ENCODE measurements at places on chromosomes 2 and 18. TPM values are rescaled to one million over a fixed set of nuclear protein-coding genes. Genes with fewer than 3 reads are reported as not detected.

- ATAC-seq: no peak
These were observed 16.8 kb downstream of the AKAIN1 start for GRCh38 chr18:5180254-5180653.

The KCNK3 gene
- 0.44 TPM for total RNA-seq

The ERFE gene
- total RNA-seq: 0.44 TPM

DNA sequence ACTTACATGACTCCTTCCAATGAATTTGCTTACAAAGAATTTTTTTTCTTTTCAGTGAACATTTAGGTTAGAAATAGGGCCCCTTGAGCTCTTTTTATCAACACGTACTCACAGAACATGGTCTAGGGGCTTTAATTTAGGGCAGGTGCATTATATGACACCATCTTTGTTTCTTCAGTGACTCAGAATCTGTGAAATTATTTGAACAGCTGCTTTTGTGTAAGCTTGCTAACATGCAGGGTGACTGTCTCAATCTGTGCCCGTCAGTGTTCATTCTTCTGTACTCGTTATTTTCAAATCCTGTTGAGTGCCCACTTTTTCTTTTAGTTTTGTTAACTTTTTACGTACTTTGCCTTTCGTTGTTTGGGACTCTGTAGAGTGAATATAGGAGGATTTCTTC lies 52.8 kb upstream of the CABYR start:
- ATAC-seq: no peak

DNA sequence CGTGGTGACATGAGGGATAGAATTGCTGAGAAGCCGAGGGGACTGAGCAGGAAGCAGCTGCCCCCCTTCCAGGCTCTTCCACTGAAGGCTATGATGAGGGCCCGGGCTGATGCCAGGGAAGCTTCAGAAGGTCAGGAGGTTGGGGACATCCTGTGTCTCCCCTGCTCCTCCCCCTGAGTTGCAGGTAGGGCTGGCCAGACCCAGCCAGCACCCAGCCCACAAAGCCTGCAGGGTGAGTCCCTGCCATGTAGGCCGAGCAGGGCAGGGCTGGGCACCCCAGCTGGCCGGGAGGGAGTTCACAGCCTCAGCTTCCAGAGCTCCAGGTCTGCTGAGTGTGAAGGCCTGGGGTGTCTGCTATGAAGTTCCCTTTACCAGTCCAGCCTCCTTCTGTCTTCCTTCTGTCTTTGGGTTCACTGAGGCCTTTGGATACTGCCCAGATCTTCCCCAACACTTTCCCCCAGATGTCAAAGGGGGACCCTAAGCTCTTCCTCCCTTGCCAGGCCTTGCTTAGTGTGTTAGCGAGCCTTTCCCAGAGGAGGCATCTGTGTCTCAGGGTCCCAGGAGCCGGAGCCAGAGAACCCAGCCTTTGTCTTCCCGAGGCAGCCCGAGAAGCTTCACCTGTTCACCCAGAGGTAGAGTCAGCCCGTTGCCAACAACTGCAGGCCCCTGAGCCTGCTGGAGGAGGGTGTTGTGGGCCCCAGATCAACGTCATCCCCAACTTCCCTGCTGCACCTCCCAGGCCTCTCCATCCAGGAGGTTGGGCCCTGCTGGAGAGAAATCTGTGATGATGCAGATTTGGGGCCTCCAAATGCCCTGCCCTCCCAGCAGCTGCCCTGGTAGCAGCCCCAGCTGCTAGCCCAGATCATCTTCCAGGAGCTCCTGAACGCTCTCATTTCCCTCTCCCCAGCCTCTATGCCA lies 3.6 kb upstream of the NCL start:
- no peak for ATAC-seq

The INHBB gene
- total RNA-seq: 0.72 TPM

DNA sequence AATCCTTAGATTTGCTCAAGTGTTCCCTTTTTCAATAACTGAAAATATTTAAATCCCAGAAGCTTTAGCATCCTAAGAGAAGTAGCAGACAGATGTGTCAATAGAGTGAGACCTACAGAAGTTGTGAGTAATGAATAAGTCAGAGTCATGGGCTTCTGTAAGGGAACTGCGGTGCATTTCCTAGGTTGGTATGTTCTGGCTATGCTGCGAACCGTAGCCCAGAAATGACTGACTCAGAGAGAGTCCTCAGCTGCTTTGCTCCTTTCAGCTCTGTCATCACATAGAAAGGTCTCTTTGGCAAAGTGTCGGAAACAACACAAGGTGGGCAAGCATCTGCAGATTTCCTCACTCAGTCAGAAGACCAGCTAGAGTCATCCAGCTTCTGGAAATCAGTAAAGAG lies 297.1 kb downstream of the ARHGAP15 start:
- no peak for ATAC-seq

GRCh38 chr2:61763605-61764034 lies 90.2 kb downstream of the FAM161A start:
- ATAC-seq: peak; percentile 67

DNA sequence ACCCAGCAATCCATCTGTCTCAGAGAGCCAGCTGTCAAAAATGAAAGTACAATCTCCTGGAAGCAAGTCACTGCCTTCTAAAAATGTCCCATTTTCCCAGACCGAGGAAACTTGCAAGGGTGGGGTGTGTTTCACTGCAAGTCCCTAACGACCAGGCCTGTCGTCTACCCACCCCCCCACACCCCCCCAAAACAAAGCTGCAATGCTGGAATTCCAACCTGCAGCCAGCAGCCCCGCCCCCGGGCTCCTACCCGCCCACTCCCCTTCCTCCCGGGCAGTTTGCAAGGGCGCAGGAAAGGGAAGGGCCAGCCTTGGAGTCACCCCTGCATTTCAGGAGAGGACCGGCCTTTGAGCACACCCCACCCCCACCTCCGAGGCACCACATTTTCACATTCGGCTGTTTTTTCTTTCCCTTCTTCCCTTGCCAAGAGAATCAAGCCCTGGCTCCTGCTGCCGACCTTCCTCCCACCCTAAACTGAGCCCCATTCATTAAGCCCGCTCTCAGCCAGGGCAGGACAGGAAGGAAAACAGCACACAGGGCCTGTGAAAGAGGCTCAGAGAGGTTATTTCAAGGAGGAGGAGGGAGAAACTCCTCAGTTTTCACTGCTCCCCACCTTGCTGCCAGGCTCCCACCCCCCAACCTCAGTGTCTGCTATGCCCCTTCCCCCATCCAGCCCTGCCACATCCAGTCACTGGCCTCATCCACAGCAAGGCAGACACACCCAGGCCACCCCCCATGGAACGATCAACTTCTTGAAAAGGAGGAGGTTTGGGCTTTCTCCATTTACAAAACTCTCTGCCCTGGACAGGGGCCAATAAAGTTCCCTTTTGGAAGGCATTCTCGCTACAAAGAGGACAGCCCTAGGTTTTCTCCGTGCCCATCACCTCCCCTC lies 11.3 kb downstream of the SMAD7 start:
- ATAC-seq: no peak

- ATAC-seq: no peak
These were observed 5.3 kb downstream of the GPC1 start for GRCh38 chr2:240440704-240441320.

DNA sequence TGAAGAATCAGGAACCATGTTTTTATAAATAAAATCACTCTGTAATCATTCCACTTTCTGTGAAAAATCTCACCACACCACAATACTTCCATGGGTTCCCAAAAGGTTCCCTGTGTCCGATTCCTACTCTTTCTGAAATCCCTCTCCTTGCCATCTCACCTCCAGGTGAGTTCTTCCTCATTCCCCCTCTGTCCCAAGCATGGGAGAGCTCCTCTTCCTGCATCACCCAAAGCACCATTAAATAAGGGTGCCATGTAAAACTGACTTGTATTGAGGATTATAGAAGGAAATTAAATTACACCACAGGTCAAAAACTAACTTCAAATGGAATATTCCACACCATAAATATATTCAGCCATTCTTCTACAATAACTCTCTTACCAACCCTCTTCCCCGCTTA lies 55.8 kb upstream of the ETAA1 start:
- ATAC-seq: no peak

- ATAC-seq: no peak
These were observed 981 bp downstream of the RAMP1 start for GRCh38 chr2:237860273-237860935.

DNA sequence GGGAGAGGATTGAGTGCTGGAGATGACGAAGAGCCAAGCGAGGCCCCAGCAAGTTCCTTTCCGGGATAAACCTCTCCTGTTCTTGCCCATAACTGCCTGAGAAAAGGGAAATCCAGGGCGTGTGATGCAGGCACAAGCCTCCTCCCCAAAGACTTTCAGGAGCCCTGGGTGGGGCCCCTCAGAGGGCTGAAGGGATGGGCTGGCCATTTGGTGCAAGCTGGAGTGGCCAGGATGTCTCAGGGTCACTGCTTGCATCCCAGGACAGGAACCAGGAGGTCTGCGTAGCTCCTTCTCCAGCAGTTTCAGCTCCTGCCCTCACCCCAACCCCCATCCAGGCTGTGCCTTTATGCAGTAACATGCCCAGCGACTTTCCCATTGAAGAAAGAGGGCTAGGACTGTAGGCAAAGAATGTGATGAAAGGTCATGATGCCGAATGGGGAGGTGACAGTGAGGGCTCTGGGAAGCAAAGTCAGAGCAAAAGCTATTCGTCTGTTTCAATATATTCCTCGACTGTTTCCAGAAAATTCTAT lies 80.2 kb downstream of the PXDN start:
- no peak for ATAC-seq

GRCh38 chr2:118371515-118371914 lies 283.2 kb downstream of the INSIG2 start:
- peak; percentile 55 for ATAC-seq

GRCh38 chr2:223469270-223470046 lies 132.7 kb downstream of the SCG2 start:
- no peak for ATAC-seq

GRCh38 chr2:4693266-4693665 lies 989.9 kb downstream of the DCDC2C start:
- no peak for ATAC-seq

DNA sequence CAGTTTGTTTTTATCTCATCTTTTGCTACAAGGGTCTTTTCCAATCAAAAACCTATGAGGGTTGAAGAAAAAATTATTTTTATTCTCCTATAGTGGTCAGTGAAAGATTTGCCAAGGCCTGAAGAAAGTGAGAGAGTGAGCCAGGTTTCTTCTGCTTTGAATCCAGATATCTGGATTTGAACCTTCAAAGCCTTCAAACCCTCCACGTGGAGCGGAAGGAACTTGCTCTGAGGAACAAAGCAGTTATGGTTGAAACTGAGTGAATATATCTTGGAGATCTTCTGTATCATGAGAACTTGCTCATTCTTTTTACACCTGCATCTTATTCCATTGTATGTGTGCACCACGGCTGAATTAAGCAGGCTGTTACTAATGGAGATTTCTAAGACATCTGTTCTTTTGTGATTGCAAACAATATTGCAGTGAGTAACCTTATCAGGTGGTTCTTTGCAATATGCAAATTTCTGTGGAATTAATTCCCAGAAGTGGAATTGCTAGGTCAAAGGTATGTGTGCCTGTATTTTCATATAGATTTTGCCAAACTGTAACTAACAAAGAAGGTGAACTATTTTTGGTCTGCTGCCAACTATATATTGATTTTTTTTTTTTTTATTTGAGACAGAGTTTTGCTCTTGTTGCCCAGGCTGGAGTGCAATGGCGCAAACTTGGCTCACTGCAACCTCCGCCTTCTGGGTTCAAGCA lies 147.9 kb downstream of the B3GNT2 start:
- ATAC-seq: peak; percentile 55

DNA sequence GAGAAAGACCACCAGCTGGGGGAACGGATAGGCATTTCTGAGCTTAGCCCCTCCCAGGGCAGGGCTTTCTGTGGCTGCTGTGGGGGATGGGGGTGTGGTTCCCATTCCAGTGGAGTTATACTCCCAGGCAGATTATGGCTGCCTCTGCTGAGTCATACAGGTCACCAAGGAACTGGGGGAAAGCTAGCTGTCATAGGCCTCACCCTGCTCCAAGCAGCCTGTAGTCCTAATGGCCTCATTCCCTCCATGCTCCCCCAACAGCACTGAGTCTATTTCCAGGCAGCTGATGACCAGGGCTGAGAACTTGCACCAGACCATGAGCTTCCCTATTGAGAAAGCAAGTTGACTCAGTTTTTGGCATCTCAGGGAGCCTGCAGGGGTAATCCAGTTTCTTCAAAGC lies 87.1 kb downstream of the GPR39 start:
- ATAC-seq: no peak

The NEU4 gene
- total RNA-seq: not detected

DNA sequence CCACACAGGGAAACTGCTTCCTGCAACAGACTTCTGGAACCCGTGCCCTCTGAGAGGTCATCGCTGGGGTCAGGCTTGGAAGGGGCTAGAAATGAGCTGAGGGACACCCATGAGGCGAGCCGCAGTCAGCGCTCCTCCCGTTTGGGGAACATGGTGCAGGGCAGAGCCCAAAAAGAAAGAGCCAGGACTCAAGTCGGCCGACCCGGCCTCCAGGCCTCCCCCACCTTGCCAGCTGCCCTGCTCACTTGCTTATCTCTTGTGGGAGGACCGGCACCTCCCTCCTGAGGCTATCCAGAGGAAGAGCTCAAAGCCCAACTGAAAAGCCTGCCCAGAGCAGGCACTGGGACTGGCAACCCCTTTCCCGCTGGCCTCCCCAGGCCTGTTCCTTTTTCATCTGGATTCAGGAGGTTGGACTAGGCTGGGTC lies 43.6 kb downstream of the SCTR start:
- ATAC-seq: no peak

The FAM228B gene
- 5.7 TPM for total RNA-seq

DNA sequence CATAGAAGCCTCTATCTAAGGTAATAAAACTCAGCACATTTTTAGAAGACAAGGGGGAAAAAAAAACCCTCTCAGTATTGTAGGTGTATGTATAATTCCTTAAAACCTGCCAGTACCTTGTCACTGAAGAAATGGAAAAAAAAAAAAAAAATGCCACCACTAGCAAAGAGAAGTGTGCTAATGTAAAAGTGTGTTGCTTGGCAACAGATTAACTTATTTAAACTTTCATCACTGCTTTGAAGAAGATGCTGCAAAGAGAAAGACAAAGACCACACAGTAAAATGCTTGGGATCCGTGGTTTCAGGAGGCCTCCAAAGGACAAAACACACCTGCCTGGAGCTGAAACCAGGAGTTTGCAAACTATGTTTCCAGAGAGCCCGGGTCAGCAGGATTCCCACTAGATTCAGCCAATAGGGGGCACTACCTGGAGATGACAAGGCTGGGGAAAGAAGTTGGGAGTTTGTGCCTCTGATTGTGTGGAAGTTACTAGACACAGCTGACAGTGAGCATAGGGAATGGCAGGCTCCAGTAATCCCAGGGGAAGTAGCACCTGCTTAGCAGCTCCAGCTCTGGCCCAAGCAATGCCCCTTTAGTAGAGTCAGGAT lies 169.1 kb upstream of the TRIB2 start:
- no peak for ATAC-seq

The MAL gene
- total RNA-seq: 382 TPM

DNA sequence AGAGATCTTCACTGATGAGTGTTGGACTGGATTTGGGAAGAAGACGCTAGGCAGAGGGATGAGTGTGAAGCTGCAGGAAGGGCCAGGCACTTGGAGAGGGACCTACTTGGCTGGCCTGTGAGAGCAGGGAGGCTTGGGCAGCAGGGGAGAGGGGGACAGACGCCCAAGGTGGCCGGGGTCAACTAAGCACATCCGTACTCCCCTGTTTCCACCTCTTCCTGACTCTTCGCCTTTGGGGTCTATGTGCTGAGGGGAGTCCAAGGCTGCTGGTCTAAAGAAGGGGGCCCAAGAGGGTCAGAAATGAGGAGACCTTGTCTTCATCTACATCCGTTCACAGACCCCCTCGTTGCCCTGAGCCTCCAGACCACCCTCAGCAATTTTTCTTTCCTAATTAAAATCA lies 16.7 kb downstream of the DPYSL5 start:
- no peak for ATAC-seq

Data from esophagus mucosa (tissue), 1 donor.